Activated CD4-positive, alpha-beta T cell treated with anti-CD3 and anti-CD28 coated beads for 48 hours (primary cell): ENCODE measurements at places on chromosomes 1 and 21.

DNA sequence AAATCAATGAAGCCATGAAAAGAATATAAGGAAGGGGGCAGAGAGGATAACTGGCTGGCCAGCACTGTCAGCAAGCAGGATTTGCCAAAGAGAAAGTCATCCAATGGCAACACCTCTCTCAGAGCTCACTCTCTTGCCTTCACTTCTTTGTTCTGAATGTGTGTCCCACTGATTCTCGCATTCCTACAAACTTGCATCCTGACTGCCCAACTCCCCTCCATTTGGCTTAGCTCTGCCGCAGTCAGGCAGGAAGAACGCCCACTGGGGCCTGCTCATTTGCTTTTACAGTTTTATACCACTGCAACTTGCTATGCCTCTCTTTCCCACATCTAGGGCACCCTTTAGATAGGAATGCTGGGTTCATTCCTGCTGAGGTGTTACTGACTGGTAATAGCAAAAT, 364.2 kb upstream of the ST6GALNAC5 start:
- no peak for DNase-seq

- no peak for DNase-seq
Observed at GRCh38 chr1:234936612-234937389, 191.8 kb downstream of the TOMM20 start.

- no peak for DNase-seq
Observed at GRCh38 chr1:162690672-162691434, 58.6 kb downstream of the DDR2 start.

DNA sequence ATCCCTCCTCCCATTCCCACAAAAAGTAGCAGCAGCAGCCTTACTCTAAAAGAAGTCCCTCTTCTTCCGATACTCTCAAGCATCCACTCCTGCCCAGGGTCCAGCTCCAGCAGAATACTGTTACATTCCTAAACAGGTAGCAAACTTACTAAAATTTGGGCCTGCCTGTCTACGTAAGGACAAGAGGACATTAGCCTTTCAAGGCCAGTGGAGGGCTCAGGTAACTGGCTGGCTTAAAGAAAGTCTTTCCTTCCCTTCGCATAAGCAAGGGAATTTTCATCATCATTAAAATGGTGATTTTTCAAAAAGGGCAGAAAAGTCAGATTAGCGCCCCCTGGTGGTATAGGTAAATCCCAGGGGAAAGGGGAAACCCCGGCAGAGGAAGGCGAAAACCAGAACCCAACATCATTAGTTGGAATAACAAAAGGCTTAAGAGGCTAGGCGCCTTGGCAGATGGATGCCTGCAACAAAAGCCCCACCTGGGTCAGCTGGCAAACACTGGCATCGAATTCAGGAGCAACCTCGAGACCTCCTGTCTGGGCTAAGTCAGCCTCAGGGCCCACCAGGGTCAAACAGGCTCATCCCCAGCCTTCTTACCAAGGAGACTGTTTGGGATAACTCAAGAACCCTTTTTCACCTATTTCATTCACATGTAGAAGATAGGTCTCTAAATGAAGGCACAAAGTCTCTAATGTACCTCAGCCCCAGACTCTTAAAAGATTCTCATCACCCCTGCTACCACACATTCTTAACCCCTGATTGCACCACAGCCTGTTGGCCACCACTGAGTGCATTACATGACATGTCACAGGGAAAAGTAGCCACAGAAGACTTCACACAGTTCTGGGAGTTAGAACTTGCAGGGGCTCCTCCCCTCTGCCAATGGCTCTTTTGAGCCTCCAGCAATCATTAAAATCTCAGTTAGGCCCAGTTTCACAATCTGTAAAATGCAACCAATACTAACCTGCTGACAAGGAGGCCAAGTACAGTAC, 36.7 kb downstream of the ERI3 start:
- DNase-seq = peak; percentile 60

DNA sequence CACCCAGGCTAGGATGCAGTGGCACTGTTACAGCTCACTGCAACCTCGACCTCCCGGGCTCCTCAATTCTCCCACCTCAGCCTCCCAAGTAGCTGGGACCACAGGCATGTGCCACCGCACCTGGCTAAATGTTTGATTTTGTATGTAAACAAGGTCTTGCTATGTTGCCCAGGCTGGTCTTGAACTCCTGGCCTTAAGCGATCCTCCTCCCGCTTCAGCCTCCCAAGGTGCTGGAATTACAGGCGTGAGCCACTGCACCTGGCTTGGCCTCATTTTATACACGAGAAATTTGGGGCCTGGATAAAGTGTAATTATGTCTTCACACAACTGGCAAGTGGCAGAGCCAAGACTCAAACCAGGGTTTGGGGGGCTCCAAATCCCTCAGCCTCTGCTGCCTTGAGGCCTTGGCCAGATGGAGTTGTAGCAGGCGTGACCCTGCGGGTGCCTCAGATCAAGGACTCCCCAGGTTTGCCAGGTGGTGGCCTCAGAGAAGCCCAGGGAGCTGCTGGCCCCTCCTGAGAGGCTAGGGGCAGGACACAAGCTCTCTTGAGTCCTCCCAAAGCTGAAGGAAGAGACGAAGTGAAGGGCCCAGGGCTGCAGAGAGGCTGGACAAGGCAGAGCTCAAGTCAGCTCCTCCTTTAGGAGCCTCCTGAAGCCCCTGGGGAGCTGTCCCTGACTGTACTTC, 61.7 kb downstream of the MDM4 start:
- DNase-seq = no peak

- no peak for DNase-seq
Observed at GRCh38 chr1:50979937-50980336, 9.9 kb downstream of the CDKN2C start.

GRCh38 chr1:206461602-206462455, 8.4 kb upstream of the IKBKE start:
- peak; percentile 85 for DNase-seq

GRCh38 chr21:14358775-14359174, 24.2 kb downstream of the HSPA13 start:
- DNase-seq = no peak

GRCh38 chr1:67367370-67368045, 59.8 kb downstream of the IL12RB2 start:
- no peak for DNase-seq

DNA sequence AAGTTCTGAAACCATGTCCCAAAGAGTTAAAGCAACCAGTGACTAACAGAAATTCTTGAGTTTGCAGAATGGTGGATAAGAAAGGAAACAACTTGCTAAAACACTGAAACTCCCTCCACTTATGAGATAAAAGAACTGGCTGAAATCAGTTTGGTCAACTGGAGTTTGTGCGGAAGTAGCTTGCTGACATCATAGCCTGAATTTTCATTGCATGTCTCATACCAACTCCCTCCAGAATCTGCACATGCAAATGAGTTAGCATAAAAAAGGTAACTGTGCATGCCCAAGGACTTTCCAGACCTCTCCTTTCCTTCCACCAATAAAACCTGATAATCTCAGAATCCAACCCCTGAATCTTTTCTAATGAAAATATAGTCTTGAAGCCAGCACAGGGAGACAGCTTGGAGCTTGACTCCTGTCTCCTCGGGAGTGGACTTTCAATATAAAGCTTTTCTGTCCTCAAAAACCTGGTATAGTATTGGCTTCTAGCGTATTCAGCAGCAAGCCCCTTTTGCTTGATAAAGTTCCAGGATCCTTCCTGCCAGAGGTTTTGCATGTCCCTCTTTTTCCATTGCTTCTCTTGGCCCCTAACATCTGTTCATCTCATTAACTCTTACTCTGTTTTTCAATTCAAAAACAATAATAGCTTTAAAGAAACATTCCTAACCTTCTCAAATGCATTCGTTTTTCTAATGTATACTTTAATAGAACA, 785.8 kb upstream of the ADGRL4 start:
- DNase-seq = no peak

DNA sequence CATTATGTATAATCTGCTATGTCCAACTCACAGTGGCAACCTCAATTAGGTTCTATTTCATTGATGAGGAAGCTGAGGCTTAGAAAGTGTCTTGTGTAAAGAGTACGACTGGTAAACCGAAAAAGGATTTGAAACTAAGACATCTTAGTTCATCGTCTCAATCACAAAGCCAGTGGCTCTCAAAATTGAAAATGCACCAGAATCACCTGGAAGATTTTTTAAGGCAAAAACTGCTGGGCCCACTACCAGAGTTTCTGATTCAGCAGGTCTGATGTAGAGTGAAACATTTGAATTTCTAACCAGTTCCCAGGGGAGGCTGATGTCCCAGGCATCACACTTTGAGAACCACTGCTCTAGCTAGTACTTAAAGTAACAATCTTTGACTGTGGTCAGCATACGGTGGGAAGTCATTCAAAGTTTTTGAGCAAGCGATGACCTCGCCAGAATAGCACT, 5.2 kb upstream of the LRRC53 start:
- no peak for DNase-seq

DNA sequence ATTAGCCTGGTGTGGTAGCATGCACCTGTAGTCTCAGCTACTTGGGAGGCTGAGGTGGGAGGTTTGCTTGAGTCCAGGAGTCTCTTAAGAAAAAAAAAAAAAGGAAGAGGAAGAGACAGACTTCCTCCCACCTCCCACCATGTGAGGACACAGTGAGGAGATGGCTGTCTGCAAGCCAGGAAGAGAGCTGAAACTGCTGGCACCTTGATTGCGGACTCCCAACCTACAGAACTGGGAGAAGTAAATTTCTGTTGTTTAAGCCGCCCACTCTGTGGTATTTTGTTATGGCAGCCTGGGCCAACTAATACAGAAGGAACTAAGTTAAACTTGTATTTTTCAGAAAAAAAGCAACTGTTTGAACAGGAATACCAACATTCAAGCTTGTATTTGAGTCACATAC, 21.7 kb downstream of the DOP1B start:
- no peak for DNase-seq
